ENCODE measurements at places on chromosomes 2 and 18.

GRCh38 chr2:64142741-64143168 is 1.5 kb downstream of the PELI1 start:
- no peak for DNase-seq

- no peak for DNase-seq
These were observed 25.5 kb upstream of the SLC1A4 start for GRCh38 chr2:64963719-64964118.

- no peak for DNase-seq
These were observed 5.8 kb downstream of the MYCN start for GRCh38 chr2:15945909-15946705.

- no peak for DNase-seq
These were observed 154.7 kb upstream of the DOK6 start for GRCh38 chr18:69246027-69246426.

- no peak for DNase-seq
These were observed 17.7 kb upstream of the ICOS start for GRCh38 chr2:203918839-203919238.
